ENCODE measurements at places on chromosomes 13 and 19.

GRCh38 chr13:60759499-60759898, 362.5 kb downstream of the TDRD3 start:
- no peak for DNase-seq

DNA sequence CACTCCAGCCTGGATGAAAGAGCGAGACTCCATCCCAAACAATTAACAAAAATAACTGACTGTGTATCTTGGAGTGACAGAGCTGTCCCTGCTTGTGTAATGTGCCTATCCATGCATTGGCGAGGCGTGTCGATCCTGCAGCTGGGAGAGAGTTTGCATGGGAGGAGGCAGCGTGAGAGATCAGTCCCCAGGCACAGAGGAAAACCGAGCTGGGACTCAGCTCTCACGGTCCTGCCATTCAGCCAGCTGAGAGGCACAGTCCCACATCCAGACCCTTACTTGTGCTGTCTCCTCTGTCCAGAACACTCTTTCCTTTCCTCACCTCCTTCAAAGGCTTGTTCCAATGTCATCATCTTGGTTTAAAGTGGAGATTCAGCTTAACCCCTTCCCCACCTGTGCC, 11.9 kb upstream of the SULT2B1 start:
- no peak for DNase-seq

DNA sequence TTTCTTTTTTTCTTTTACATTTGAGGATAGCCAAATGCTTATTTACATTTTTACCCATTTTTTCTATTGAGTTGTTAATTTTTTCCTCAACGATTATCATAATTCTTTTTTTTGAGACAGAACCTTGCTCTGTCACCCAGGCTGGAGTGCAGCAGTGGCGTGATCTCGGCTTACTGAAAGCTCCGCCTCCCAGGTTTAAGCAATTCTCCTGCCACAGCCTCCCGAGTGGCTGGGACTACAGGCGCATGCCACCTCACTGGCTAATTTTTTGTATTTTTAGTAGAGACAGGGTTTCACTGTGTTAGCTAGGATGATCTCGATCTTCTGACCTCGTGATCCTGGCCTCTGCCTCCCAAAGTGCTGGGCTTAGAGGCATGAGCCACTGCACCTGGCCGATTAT, 208.7 kb downstream of the LIG4 start:
- no peak for DNase-seq

DNA sequence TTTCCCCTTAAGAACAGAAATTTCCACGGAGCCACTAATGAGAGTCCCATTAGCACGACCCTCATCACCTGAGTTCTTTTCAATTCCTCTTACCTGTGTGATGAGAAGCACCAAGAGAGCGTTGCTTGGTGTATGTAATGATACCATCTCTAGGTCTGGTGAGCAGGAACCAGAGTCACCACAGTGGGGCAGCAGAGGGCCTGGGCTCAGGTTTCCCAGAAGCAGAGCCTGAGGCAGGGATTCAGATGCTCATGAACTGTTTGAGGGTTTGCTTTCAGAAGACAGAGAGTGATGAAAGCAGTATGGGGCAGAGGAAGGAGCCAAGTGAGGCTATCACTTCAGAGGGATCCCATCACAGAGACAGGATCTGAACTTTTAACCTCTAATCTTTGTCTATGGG, 3.1 kb upstream of the PTPRH start:
- DNase-seq = no peak

- no peak for DNase-seq
These were observed 596.5 kb upstream of the KLF12 start for GRCh38 chr13:74730556-74731331.

GRCh38 chr19:5478241-5478924, 23.2 kb downstream of the ZNRF4 start:
- no peak for DNase-seq

DNA sequence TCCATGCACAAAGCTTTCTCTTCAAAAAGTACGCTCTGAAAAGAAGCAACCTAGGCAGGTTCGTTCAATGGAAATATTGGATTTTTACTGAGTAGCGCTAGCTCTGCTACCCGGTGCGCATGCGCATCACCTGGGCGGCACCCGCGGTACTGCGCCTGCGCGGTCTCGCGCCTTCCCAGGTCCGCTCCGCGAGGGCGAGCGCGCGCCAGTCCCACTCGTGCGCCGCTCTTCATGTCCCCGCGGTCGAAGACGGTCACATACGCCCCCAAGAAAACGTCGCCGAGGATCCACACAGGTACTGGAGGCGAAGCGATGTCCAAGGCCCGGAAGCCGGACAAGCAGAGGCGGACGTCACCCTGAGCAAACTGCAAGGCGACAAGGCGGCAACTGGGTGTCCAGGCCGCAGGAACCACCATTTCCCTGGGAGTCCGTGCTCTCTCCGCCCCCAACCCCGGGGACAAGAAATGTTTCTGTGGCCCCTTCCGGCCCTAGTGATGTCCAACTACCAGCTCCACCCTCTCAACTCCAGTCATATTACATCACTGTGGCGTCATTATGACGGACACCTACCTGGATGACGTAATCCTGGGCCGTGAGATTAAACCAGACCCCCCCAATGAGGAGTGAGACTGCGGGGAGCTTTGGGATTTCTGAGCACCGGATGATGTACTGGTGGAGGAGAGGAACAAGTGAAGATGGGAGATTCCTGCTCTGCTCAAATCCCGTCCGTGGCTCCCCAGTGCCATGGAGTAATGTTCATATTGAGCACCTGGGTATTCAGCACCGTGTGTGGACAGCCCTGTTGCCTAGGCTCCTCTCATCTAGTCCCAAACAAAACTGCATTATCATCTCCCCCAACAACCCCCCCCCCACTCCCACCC, 4.8 kb upstream of the KCNC3 start:
- no peak for DNase-seq

GRCh38 chr19:15721268-15721667, 6.6 kb upstream of the OR10H2 start:
- no peak for DNase-seq

- DNase-seq = no peak
These were observed 673 bp downstream of the TEAD2 start for GRCh38 chr19:49361438-49362047.

- no peak for DNase-seq
These were observed 270.6 kb downstream of the SLITRK6 start for GRCh38 chr13:85528491-85529217.

DNA sequence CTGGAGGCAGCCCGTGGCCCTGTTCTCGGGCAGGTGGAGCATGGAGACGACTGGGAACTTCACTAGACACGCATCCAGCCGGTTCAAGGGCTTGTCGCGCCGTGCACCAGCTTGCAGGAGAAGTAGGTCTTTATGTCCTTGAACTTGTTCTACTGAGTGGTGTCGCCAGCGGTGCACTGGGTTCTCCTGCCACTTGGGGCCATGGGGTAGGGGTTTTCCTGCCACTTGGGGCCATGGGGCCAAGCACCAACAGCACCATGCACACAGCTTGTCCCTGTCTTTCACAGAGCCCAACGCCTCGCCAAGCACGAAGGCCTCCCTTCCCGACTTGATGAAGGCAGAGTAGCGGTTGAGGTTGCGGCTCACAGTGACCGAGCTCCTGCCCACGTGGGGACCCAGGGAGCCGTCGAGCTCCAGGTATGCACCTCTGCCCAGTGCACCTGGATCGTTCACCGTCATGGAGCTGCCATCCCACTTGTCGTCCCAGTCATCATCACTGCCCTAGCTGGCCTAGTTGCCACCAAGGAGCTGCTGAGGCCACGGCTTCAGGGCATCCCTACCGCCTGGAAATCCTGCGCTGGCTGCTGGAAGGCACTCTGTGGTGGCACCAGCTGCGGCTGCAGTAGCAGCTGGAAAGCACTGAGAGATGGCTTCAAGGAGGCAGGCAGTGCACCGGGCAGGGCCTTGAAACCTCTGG, 40.5 kb upstream of the TPM4 start:
- DNase-seq = no peak

DNA sequence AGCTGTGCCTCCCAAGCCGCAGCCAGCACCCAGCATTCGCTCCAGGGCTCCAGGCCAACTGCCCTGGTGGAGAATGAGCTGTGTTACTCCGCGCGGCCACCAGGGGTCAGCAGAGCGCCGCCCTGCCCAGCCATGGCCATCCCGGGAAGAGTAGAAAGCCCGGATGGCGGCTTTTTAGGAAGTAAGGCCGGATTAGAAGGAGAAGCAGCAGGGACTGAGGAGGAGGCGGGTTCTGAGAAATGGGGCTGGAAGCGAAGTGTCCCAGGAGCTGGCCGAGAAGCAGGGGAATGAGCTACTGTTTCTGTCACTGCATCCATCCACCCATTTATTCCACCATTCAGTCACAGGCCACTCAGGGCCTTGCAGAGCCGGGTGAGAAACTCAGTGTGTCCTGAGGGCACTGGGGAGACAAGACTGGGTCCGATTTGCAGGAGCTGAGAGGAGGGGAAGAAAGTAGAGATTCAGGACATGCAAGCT, 6.6 kb upstream of the NPAS1 start:
- peak; percentile 57 for DNase-seq

DNA sequence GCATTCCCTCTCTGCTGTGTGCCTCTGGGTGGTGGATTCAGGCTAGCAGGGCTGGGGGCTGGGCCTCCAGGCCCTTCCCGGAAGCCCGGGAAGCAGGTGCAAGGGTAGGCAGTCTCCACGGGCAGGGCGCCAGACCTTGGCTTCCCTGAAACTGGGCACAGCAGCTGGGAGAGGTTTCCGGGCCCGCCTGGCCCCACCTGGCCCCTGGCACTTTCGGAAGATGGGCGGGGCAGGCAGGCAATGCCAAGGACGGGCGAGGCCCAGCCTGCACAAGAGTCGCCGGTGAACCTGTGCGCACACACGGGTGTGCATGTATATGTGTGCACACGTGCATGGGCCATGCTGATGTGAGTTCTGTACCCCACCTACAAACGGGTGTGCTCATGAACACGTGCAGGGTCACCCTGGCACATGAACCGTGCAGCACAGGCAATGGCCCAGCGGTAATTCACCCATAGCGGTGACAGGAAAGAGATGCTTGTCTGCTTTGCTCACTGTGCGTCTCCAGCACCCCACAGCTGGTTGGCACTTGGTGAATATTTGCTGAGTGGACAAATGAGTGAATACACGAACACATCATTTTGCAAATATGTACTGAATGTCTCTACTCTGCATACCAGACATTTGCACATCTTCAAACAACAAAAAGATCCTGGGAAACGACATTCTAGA, 15.3 kb downstream of the GADD45B start:
- no peak for DNase-seq

DNA sequence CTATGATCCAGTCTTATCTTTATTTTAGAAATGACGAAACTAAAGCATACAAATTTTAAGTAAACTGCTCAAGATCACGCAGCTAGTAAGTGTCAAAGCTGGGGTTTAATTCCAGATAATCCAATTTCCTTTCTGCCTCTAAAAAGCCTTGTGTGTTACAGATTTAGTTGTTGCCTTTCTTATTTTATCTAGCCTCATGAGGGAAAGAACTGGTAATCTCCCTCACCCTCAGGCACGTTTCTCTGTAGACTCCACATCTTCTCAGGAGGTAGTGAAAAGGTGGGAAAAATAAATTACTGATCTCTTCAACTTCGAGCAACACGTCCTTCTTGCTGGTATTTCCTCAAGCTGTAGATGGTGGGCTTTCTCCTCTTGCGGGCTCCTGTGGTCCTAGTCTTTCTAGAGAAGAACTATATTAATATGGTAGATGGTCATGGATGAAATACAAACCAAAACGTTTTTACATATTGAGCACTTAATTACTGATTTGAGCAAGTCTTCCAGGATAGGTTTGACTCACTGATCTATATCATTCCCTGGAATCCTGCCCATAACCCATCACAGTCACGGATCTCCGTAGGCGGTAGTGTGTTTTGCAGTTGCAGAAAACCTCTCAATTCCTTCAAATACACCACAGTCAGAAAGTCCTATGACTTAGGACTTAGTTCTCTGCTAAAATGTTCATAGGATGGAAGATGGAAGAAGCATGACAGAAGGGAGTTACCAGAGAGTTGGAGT, 519.5 kb downstream of the DCT start:
- no peak for DNase-seq

- DNase-seq = no peak
These were observed 1.8 kb downstream of the ZC3H13 start for GRCh38 chr13:46050771-46051170.

DNA sequence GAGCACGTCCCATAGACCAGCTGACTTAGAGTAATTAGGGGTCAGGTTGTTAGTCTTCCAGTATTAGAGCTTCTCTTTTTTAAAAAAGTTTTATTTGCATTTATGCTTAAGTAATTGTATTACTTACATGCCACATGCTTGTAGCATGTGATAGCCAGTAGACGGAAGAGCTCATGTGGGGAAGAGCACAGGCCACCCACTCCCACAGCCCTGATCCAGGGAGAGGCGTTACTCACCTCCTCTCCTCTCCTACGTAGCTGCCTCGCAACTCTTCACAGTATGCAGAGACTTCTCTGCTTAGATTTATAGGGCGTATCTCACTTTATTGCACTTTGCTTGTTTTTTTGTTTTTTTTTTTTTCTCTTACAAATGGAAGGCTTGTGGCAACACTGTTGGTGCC, 95.3 kb upstream of the TEX29 start:
- DNase-seq = no peak

- DNase-seq = no peak
These were observed 13.8 kb upstream of the PTPRS start for GRCh38 chr19:5354403-5354802.

DNA sequence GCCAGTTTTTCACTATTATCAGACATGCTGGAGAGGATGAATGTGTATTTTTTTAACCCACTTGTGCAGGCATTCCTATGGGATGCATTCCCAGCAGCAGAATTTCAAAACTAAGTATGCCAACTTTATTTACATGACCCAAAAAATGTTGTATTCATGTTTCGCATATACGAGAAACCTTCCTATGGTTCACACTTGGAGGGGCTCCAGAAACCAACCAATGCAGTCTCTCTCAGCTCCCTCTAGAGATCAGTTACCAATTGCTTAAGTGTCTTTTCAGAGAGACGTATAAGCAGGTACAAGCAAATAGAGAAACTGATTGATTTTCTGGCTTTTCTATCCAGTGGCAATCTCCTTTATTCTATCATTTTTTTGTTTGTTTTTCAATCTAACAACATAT, 5.5 kb upstream of the PTOV1 start:
- no peak for DNase-seq

DNA sequence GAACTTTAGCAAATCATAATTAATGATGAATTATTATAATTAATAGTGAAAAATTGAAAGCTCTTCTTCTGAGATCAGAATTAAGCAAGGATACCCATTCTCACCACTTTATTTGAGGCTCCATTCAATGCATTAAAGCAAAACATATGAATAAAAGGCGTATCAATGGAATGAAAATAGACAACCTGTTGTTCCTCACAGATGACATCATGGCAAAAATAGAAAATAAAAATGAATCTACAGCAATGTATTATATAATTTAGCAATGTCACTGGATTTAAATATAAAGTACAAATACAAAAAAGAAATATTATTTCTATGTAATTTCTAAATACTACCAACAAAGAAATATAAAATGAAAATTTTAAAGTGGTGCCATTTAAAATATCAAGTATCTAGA, 11.1 kb upstream of the ZNF780A start:
- DNase-seq = no peak

- DNase-seq = no peak
These were observed 32.7 kb upstream of the ZNF254 start for GRCh38 chr19:24054044-24054935.

- no peak for DNase-seq
These were observed 30.8 kb downstream of the TMED1 start for GRCh38 chr19:10805065-10805757.
